ENCODE measurements at places on chromosomes 16 and 17. TPM values are rescaled to one million over a fixed set of nuclear protein-coding genes. Genes with fewer than 3 reads are reported as not detected.

GRCh38 chr16:14203166-14203565 is 132.0 kb downstream of the MRTFB start:
- DNase-seq, result no peak

SMIM36 gene
- not detected for total RNA-seq

DNA sequence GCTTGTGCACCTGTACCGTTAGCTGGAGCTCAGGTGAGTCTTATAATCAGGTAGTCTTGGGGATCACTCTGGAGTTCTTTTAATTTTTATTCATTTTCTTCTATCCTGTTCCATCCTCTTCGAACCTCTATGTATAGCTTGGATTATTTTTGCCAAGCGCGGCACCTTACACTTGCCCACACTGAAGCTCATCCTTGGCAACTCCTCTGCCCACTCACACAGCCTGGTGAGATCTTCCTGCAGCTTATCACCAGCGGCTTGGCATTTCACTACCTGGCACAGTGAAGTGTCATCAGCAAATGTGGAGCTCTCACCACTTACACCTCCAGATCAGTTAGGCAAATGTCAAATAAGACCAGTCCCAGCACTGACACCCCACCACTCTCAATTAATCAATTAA is 116.7 kb downstream of the CACNG3 start:
- DNase-seq, result no peak

QRICH2 gene
- 10.8 TPM for total RNA-seq

C17orf50 gene
- not detected for total RNA-seq

LGALS9B gene
- 0.98 TPM for total RNA-seq

REXO5 gene
- total RNA-seq, result 3.7 TPM

GRCh38 chr17:43641416-43641815 is 20.3 kb downstream of the MEOX1 start:
- DNase-seq, result no peak

DNA sequence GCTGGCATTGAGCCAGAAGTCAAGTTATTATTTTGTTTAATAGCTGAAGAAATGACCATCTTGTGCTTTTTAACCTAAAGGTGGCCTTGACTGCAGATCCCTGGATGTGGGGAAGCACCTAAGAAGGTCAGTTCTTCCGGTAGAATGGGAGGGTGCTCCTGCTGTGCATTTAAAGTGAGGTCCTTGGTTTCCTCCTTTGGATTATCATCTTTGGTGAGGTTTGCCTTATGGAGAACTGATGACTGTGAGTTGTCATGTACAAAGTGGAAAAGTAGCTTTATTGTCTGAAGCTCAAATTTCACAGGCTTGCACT is 66.5 kb downstream of the PCTP start:
- no peak for DNase-seq

GRCh38 chr16:87490096-87490798 is 2.6 kb downstream of the ZCCHC14 start:
- DNase-seq, result no peak

DNA sequence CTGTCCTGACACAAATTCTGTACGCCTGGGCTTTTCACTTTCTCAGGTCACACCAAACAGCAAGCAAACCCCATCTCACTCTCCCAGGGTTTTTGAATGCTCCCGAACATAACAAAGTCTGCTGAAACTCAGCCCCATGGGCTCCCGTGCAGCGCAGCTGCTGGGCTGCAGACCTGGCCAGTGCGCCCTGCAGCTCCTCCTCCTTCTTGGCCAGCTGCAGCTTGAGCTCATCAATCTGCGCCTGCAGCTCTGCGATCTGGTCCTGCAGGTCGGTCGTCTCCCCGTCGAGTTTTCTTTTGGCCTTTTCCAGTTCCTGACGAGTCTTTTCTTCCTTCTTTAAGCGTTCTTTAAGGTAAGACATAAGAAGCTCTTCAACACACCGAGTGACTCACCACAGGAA is 70.5 kb downstream of the NDEL1 start:
- DNase-seq, result no peak

DNA sequence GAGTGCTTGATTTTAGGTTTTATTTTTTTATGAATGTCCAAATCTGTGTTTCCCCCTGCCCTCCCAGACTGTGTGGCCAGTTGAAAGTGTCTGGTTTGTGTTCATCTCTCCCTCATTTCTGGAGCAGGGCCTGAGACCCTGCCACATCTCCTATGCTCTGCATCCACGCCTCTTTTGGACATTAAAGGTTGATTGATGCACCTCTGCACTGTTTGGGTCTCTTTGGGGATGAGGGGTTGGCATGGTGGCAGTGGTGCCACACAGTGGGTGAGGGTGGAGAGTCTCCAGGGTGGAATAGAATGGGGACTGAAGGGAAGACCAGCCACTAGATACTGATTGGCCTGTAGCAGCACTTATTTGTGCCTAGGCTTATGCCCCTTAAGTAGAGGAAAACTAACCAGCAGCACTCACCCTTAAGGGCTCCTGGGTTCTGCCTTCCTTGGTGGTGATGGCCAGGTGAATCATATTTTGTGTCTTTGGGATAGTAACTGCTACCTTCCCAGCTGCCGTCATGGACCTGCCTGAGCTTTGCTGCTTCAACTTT is 7.9 kb downstream of the DYNLL2 start:
- no peak for DNase-seq

RPS2 gene
- 3,117 TPM for total RNA-seq

ITGA2B gene
- total RNA-seq, result 2.0 TPM

LYRM9 gene
- total RNA-seq, result 4.2 TPM

DNA sequence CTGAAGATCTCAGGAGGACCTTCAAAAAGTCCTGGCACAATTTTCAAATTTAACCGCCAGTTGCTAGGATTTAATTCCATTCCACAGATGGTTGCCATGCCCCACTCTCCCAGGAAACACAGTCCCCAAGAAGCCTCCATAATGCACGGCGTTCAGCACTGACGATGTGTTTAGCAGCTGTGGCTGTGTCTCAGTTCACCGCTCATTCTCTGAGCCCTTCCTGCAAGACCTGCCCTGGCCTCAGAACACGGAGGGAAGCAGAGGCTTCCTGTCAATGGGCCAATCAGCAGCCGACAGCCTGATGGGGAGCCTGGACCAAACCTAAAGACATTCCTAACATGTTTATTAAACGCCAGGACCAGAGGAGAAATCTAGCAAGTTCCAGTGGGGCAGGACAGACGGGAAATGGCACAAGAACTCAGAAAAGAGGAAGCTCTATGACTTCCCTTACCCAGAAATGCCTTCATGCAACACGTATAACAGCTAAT is 4.9 kb downstream of the MYLK3 start:
- DNase-seq, result no peak

GRCh38 chr17:42673885-42674754 is 2.7 kb downstream of the PLEKHH3 start:
- DNase-seq, result no peak

GRCh38 chr16:58582971-58583765 is 46.5 kb downstream of the CNOT1 start:
- DNase-seq, result no peak

DNA sequence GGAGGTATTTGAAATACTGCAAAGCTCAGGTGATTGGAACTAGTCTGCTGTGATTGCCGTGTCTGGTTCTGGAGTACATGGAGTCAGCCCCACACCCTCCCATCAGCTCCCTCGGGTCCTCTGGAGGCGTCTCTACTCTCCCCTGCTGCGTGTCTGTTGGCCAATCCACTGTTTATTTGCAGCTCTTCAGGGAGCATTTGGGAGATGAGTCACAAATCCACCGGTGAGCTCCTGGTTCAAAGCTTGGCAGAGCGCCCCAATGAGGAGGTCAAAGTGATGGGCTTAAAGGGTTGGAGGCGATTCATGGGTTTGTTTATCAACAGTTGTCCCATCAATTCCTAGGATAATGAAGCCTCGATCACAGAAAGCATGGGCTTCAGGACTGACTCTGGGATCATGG is 14.6 kb downstream of the CALB2 start:
- DNase-seq, result no peak

- DNase-seq, result no peak
Observed at GRCh38 chr17:48621410-48622392, 4.5 kb downstream of the HOXB9 start.

- no peak for DNase-seq
Observed at GRCh38 chr17:56451629-56452028, 141.9 kb upstream of the NOG start.

ZNF423 gene
- 10.3 TPM for total RNA-seq

LRRC46 gene
- not detected for total RNA-seq

Data from vagina (tissue), 2 donors.